ENCODE measurements at places on chromosomes 16 and 17.

DNA sequence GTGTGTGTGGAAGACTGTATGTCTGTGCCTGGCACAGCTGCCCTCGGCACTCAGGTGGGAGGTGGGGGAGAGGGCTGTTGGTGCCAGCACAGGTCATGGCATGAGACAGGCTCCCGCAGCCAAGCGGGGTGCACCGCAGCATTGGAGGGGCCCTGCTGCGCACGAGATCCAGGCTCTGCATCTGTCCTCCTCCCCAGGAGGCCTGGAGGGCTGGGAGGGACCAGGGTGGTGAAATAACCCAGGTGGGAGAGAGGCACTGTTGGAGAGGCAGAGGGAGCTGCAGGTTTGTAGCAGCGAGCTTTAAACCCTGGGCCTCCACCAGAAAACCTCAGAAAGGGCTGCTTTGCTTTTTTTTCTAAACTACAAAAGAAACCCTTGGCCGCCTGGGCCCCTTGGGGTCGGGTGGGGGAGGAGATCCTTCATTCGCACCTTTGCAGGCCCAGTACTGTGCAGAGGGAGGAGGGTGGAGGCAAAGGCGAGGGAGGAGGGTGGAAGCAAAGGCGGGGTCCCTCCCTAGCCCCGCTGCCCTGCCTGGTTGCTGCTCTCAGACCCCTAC lies 241.7 kb downstream of the SEC14L1 start:
- peak; percentile 54 for DNase-seq

GRCh38 chr17:7912927-7913524 lies 3.1 kb downstream of the RNF227 start:
- no peak for DNase-seq

- DNase-seq: no peak
Measured at GRCh38 chr16:27947696-27948095, 115.8 kb downstream of the GSG1L start.

DNA sequence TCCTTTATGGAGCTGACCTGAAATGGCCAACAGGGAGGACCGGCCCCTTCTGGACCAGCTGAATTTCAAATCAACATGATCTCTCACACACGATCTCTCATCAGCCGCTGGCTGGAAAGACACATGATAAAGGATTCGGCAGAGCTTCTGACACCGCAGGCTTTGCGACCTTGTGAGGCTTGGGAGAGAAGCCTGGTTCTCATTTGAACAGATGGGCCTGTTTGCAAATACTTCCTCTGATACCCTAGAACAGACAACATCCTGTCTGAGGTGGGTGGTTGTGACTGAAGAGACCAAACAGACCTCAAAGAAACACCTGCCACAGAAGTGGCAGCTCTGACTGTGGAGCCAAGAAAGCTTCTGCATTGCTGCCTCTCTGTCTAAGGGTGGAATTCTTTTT lies 77.9 kb upstream of the SDK2 start:
- no peak for DNase-seq

DNA sequence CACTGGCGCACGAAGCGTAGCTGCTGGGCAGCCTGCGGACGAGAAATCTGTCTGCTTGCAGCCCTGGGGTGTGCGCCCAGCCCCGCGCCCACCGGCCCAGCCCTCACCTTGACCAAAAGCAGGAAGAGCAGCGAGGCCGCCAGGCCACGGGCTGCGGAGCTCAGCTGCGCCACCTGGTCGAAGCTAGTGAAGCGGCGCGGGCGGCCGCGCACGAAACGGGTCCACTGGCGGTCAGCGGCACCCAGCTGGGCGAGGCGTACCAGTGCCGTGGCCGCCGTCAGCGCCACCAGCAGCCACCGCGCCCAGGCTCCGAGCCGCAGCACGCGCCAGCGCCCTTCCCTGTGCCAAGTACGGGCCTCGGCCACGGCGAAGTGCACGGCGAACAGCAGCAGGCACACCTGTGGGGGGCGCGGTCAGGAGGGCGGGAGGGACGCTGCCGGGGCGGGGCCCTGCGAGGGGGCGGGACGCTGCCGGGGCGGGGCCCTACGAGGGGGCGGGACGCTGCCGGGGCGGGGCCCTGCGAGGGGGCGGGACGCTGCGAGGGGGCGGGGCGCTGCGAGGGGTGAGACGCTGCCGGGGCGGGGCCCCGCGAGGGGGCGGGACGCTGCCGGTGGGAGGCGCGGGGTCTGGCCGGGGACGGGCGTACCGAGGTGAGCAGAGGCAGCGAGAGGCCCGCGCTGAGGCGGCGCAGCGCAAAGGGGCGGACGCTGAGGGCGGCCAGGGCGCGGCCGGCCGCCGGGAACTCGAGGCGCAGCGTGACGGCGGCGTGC lies 43.2 kb downstream of the TSC2 start:
- no peak for DNase-seq

GRCh38 chr17:49247944-49248343 lies 17.4 kb upstream of the PHOSPHO1 start:
- DNase-seq: no peak

- DNase-seq: no peak
Measured at GRCh38 chr16:70746040-70746707, 54.8 kb downstream of the VAC14 start.

DNA sequence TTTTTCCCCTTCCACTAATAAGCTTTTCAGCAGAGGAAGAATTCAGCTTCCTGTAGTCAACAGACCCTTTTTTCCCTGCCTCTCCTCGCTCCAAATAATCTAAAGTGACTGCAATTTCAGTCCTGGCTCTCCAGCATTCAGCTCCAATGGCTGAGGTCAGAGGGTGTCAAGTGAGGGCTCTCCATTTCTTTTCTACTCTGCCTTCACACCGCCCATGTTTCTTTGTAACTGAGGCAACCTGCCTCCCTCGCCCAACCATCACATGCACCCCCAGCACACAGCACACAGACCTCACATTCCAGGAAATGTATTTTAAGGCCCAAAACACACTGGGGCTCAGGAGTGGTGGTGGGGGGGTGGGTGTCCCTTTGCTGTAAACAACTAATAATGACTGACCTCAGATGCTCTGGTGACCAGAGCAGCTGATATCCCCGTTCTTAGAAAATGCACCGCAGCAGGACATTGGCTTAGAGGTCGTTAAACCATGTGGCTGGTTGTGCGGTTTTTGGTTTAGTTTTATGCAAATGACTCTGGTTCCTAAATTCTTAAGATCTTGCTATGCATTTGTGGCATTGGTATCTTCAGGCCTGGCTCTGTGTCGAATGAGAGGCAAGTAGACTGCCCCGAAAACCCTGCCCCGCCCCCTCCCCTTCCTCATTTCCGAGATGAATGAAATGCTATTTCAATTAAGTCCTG lies 203.6 kb downstream of the ZFHX3 start:
- DNase-seq: no peak

DNA sequence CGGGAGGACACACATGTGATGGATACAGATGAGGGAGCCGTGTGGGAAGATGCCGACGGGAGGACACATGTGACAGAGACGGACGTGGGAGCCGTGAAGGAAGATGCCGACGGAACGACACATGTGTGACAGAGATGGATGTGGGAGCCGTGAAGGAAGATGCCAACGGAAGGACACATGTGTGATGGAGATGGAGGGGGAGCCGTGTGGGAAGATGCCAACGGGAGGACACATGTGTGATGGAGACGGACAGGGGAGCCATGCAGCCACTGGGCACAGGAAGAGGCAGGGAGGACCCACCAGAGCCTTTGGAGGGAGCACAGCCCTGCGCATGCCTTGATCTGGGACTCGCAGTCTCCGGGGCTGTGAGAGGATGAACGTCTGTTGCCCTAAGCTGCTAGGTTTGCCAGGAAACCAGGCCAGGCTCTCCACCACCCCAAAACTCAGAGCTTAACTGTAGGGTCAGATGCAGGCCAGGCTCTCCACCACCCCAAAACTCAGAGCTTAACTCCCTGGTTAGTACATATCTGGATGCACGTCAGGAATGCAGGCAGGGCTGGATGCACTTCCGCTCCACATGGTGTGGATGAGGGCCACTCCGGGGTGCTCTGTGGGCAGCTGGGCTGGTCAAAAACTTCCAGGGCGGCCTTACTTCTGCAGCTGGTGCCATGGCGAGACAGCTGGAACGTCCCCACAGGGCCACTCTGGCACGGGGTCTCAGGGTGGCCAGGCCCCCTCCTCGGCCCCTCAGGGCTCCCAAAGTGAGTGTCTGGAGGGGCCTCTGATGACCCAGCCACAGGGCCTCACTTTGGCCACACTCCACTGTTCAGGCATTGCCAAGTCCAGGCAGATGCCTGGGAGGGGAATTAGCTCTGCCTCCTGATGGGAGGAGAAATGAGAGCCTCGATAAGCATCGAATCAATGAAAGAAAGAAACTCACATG lies 47.7 kb upstream of the ZNF469 start:
- DNase-seq: no peak

DNA sequence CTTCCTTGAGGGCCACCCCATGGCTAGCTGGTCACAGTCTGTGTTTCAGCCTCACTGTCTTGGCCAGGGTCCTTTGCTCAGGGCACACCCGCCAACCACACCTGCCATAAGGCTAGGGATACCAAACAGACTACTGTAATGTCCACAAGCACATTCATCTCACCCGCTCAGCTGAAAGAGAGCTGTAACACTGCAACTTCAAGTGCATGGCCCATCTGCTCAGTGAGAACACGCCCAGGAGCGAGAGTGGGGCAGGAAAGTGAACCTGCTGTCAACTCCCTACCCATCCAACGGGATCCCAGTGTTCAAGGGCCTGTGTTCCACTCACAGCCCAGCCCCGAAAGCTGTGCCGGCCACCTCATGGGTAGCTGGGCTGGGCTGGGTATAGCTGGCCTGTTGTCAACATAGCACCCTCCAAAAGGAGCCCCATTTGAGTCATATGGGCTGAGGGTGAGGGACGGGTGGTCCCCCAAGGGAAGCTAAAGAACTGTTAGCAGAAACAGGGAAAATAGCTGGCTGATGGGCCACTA lies 55.7 kb downstream of the SCNN1B start:
- DNase-seq: no peak

GRCh38 chr16:24723663-24724062 lies 5.8 kb upstream of the TNRC6A start:
- DNase-seq: no peak

DNA sequence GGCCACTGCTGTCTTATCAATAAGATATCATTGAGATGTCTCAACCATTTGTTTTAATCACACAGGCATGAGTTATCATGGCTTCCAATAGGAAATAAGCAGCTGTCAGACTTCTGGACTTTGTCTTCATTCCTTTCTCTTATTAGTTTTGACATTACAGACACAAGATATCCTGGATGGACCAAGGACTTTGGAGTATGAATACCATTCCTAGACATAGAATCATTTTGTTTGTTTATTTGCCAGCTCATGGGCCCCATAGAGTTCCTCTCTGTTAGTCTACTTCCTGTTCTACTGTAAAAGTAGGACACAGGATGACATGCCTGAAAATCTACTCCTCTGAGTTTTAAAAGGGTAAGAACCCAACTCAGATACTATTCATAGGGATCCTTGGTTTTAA lies 77.7 kb upstream of the KCNJ16 start:
- no peak for DNase-seq

- no peak for DNase-seq
Measured at GRCh38 chr17:51189628-51190027, 23.4 kb downstream of the NME2 start.

- DNase-seq: no peak
Measured at GRCh38 chr16:85432606-85433005, 180.5 kb upstream of the GSE1 start.

- DNase-seq: no peak
Measured at GRCh38 chr17:66331038-66331816, 28.8 kb downstream of the PRKCA start.

GRCh38 chr16:29815032-29815721 lies 775 bp upstream of the PAGR1 start:
- peak; percentile 59 for DNase-seq

DNA sequence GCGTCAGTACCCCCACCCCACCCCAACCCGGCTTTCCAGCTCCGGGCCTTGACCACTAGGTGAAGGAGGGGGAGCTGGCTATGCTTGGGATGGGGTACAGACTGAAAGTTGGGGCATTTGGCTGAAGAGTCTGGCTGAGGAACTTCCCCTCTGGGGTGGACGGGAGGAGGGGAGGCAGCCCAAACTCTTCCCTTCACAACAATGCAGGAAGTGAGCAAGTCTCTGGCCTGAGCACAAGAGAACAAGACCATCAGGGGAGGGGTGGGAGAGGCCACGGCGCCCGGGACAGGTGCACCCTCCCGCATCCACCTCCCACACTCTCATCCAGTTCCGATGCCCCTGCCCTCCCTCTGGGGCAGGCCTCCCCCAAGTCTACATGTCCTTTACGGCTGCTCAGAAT lies 5.6 kb downstream of the USH1G start:
- DNase-seq: no peak

DNA sequence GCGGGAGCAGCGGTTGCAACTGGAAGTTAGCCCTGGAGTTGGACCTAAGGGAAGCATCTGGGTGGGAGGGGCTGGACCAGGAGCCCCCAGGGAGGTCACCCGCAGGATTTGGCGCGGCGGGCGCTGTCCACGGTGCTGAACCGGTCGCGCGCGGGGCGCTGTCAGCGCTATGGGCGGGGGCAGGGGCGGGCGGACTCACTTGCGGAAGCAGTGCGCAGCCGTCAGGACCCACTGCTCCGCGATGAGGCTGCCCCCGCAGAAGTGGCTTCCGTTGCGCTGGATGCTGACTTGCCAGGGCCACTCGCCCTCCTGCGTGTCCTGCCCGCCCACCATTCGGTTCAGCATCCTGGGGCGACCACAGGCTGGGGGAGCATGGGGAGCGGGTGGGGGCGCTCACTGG lies 4.5 kb downstream of the PRSS27 start:
- DNase-seq: peak; percentile 79

- DNase-seq: no peak
Measured at GRCh38 chr17:2312736-2313135, 9.0 kb downstream of the SRR start.

- DNase-seq: no peak
Measured at GRCh38 chr16:83040174-83040573, 413.4 kb downstream of the CDH13 start.

GRCh38 chr17:82927661-82928601 lies 88.1 kb upstream of the ZNF750 start:
- DNase-seq: no peak

- DNase-seq: no peak
Measured at GRCh38 chr16:5309946-5310611, 212.5 kb upstream of the EEF2KMT start.

- DNase-seq: no peak
Measured at GRCh38 chr16:12210258-12210880, 233.8 kb downstream of the SNX29 start.

GRCh38 chr16:88782454-88783390 lies 2.3 kb downstream of the PIEZO1 start:
- DNase-seq: peak; percentile 88

- no peak for DNase-seq
Measured at GRCh38 chr17:56979091-56979480, 1.2 kb downstream of the SCPEP1 start.

DNA sequence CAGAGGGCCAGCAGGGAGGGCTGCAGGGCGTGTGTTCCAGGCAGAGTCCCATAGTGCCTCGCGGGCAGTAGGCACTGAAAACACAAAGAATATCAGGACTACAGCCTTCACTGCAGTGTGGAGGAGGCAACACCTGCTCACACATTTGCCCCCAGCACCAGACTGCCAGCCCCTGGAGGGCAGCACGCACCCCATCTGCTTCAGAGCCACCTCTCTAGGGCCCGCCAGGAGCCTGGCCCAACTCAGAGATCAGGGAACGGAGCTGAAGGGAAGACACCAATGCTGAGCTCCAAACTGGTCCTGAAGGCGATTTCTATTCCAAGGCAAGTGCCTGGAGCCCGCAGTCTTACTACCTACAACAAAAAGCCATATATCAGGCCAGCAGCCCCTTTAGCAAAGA lies 130.3 kb downstream of the ZNF423 start:
- DNase-seq: no peak
